ENCODE measurements at places on chromosomes 12 and 14.

DNA sequence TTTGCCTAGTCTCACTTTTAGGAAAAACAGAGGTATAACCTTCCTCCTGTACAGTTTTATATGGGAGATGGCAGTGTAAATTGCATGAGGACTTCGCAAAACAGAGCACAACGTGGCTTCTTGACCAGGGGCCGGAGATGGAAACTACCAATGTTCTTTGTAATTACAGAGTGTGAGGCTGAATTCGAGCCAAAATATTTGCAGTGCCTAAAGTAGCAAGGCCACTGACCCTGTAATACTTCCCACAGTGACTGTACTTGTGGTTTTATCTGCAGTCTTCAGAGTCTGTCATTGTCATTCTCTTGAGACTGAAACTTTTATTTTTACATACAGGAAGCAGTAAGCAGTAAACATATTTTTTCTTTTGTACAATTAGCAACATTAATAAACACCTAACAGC, 98.9 kb downstream of the RERG start:
- DNase-seq, result no peak

- no peak for DNase-seq
These were observed 33.1 kb downstream of the NPC2 start for GRCh38 chr14:74459976-74460375.

GRCh38 chr14:49868720-49869114, 16.1 kb upstream of the NEMF start:
- DNase-seq, result no peak

- DNase-seq, result no peak
These were observed 12.5 kb downstream of the RTL1 start for GRCh38 chr14:100891051-100891450.

DNA sequence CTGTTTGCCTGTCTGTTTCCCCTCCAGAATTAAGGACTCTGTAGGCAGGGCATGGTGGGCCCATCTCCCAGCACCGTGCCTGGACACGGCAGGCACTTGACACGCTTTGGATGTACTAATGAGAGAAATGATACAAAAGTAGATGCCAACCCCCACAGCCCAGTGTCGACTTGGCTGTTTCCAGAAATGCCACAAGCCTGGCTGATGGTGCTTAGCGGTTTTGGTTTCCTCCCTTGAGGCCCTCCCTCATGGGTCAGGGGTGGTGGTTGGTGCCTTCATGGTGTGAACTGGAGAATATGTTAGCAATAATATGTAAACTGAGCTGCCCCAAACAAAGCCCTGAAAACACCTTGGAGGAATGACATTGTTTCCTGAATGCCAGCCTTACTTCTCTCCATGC, 55.5 kb upstream of the ESRRB start:
- DNase-seq, result no peak

- no peak for DNase-seq
These were observed 124.9 kb upstream of the MED13L start for GRCh38 chr12:116402163-116402939.

DNA sequence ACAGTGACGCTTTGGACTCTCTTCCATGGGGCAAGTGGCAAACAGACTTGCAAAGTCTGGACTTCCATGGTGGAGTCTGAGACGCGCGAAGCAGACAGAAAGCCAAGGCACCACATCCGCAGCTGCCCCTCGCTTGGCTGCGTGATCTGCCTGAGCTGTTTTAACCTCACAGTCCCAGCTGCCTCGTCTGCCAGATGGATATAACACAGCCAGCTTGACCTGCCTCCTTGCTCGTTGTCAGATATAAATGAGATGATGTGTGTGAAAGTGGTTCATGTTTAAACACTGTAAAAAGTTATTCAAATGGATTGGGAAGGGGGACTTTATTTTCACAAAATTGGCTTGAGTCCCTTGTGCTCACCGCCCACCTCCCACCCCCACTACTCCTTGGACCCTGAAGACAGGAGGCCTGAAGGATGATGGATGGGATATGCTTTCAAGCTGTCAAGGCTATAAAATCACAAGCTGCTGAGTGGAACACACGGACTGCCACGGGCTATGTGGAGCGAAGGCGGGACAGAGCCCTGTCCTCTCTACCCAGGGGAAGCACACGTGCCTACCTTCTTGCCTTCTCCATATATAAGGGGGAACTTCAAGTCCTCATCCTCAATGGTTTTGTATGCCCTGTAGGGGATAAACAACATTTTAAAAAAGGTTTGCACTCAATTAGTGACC, 226.9 kb downstream of the MON2 start:
- DNase-seq, result no peak

DNA sequence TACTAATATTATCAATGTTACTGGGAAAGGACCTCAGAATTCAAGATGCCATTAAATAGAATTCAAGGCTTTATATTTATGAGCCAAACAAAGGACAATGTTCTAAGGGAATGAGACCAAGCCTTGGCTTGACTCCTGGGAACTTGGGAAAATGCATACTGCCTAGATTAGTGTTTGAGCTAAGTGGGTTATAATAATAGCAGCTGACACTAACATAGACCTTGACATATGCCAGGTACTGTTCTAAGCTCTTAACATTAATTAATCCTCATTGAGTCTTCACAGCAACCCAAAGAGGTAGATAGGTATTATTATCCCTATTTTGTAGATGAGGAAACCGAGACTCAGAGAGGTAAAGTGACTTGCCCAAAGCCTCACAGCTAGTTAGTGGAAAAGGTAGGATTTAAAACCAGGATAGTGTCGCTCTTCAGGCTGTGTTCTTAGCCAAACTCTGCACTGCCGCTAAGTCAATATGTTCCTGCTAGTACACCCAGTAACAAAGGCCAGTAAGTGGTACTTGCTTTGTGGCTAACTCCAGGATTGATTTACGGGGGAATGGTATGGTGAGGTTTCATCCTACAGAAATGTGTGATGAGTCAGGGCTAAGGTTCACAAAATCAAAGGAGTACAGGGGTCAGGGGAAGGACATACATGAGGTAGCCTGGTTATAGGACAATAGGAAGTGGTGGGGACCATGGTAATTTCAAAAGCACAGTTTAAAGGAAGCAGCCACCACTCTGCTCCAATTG, 35.8 kb upstream of the PRKAB1 start:
- no peak for DNase-seq

DNA sequence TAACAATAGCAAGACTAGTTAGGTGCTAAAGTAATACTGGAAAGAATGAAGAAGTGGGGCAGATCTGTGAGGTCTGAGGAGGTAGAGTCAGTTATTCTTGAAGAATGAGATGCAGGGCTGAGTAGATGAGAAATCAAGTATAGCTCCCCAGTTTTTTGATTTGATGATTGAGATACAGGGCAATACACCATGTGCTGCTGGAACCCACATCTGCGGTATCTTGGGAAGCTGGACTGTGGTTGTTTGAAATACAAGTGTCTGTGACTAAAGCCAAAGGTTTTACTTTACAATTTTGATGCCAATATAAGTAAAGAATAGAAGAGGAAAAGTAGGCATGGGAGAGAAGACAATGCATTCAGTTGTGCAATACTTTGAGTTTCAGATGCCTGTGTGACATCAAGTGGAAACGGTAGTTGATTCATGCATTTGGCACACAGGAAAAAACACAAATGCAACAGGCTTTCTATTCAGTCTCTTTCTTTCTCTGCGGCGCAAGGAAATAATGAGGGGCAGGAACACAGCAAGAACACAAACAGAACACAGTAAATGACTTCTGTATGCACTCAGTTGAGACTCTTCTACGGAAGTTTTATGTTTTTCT, 190.2 kb upstream of the SLC38A2 start:
- no peak for DNase-seq

GRCh38 chr12:120115692-120116440, 687 bp downstream of the RAB35 start:
- DNase-seq, result no peak

DNA sequence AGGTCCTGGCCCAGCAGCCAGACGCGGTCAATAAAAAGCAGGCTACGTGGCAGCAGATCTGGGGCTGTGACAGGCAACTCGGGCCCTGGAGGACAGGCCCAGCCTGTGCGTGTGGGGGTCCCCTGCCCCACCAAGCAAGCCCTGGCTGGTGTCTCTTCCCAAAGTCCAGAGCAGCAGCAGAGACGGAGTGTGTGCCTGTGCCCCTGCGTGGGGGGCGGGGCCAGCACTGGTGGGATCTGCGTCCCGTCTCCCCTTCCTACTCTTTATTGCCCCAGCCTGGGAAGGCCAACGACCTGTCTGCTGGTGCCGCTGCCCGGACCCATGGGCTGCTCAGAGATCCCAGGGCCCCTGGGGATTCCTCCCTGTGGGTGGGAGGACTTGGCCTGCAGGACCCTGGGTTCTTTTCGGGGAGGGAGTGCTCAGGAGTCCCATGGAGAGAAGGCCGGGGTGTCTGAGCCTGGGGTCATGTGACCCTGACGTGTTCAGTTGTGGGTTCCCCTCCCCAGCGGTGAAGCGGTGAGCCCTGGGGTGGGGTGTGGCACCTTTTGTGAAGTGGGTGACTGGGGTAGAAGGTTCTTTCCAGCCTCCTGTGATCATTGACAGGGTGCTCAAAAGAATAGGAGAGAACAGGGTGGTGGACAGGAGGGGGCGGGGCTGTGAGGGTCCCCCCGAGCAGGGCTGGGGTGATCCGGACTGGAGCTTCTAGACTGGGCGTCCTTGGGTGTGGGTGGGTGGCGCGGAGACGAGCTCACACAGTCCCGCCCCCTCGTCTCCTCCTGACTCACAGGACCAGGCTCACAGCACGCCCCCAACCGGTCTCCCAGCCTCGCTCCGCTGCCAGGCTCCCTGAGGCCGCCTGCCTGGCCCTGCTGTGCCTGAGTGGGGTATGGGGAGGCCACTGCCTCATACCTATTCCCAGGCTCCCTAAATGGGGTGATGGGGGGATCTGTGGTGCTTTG, 22.4 kb downstream of the ASPG start:
- DNase-seq, result no peak

- DNase-seq, result no peak
These were observed 21.7 kb downstream of the TMBIM6 start for GRCh38 chr12:49763006-49763591.

GRCh38 chr12:89392391-89392790, 40.1 kb upstream of the DUSP6 start:
- no peak for DNase-seq

GRCh38 chr12:32549675-32550079, 129.4 kb upstream of the DNM1L start:
- no peak for DNase-seq

DNA sequence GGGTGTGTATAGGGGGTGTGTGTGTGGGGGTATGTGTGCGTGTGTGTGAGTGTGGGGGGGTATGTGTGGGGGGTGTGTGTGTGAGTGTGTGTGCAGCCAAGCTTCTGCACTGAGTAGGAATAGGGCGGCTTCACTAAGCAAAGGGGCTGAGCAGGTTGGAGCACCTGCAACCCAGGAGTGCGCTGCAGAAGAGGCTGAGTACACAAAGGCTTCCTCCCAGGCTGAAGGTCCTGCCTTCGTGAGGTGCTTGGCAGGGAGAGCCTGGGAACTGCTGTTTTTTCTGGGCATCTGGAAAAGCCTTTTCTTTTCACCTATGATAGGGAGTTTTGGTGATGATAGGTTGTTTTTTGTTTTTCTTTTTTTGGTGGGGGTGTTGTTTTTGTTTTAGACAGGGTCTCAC, 6.0 kb upstream of the NUDT14 start:
- DNase-seq, result no peak

DNA sequence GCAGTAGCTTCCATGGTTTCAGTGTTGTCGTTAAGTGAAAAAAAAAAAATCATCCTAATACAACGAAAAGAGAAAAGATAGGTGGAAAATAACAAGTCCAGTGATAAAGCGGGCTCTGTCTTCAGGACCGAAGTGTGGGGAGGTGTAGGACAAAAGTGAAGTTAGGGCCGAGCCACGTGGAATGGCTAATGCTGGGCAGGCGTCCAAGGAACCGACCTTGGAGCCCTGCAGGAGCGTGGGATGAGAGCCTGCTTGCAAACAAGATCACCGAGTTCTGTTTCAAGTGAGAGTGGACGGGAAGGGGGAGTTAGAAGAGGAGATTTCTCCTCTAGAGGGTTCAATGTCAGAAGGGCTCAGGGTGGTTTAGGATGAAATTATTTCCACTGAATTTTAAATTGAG, 22.2 kb downstream of the A2ML1 start:
- no peak for DNase-seq

DNA sequence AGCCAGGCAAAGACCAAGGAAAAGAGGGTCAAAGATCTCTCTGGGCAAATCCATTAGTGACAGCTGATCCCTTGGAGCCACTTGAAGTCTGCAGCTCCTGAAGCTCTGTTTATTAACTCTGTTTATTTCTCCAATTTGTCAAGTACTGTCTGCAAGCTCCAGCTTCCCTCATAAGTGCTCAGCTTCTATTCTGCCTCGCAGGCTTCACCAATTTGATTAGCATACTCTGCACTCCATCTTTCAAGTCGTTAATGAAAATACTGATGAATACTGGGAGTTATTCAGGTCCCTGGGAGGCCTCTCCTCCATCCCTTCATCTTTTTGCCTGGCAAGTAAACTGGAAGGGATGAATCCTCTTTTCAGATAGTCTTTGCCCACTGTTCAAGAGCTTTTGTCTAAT, 54.3 kb downstream of the TTC9 start:
- DNase-seq, result no peak

DNA sequence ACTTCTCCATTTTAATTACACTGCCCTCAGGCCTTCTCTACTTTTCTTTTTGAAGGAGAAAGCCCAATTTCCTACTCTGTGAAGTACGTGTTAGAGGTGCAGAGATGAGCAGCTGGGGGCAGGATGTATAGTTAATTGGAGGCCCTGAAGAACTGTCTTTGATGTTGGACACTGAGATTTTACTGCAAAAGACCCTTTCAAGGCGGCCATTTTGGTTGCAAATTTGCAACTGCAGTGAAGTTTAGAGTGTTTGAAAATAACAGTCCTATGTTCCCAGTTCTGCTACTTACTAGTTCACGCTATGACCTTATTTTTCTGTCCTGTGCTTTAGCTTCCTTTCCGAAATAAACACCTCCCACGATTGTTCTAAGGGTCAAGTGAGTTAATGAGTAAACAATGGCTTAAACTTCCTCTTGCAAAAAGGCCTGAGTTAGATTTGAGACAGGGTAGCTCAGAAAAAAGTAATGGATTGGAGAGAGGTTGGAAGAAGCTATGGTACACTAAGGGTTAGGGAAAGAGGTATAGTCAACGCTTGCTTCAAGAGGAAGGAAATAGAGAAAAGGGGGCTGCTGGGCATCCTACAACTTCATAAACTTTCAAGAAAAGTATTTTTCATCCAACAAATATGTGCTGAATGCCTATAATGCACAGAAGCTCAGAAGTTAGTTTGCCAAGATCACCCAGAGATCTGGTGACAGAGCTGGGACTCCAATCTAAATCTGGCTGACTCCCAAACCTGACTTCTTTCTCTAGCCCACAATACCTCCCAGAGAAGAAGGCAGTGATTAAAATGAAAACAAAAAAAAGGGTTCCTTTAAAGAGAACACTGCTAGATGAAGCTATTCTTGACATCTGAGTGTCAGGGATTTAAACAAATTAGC, 26.4 kb upstream of the DICER1 start:
- DNase-seq, result no peak

Data from GM04503 (cell line).